ENCODE measurements at places on chromosomes 7 and 10.

- peak; percentile 89 for DNase-seq
These were observed 108.5 kb upstream of the TMEM168 start for GRCh38 chr7:112898432-112899290.

- peak; percentile 69 for DNase-seq
These were observed 623 bp downstream of the TYSND1 start for GRCh38 chr10:70145666-70146488.

GRCh38 chr10:86372784-86373239, 6.2 kb upstream of the GRID1 start:
- DNase-seq = no peak

GRCh38 chr10:90592638-90593302, 265.1 kb downstream of the HTR7 start:
- peak; percentile 87 for DNase-seq

GRCh38 chr10:92839191-92840085, 8.9 kb upstream of the EXOC6 start:
- DNase-seq = peak; percentile 90

- DNase-seq = peak; percentile 70
These were observed 1.3 kb downstream of the NRCAM start for GRCh38 chr7:108454674-108455550.

DNA sequence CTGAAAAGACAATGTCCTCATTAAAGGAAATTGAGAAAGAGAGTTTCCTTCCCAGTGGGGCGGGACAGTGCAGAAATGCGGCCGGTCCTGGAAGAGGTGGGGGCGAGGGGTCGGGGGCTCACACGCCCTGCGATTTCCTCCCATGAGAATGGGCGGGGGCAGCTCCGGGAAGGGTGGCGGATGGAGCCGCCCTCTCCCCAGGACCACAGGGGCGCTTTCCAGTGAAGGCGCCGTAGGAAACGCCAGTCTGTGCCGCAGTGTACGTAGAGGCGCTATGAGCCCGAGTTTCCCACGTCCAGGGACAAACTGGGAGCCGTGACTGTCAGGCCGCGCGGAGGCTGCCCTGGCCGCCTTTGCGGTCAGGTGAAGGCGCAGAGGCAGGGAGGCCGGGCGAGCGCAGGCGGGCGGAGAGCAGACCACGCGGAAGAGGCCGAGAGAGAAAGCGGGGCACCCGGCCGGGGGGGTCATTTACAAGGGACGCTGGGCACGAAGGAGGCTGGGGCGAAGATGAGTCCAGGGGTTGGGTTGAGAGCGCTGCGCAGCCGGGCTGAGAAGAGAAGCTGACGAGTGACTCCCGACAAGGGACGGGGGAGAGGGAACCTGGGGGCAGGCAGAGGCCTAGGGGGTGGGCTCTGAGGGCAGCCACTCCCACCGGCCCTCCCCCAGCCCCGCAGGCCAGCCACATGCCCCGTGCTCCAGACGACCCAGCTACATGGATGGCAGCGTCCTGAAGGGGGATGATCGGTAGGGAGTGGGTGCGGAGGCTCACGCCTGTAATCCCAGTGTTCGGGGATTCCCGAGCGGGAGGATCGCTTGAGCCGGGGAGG, 45.0 kb downstream of the ALOX5 start:
- DNase-seq = peak; percentile 79

DNA sequence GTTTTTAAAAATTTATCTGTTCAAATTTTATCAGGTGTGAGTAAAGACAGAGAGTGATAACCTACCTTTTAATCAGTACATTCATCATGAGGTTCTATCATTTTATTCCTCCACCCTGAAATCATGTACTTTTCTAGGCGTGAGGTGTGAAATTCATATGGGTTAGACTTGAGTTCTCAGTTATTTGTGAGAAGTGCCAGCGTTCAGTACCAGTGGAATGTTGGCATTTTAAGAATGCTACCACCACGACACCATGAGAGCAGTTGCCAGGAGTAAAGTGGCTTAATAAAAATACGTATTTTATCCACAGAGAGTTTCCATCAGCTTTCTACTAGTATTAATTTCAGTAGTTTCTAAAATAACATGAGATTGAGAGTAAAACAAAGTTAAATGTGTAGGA, 104.1 kb upstream of the FERD3L start:
- DNase-seq = peak; percentile 2

Data from GM23338 (cell line).